ENCODE measurements at places on chromosomes 13 and 19.

GRCh38 chr13:111539791-111540446 is 219.5 kb downstream of the TEX29 start:
- no peak for DNase-seq

DNA sequence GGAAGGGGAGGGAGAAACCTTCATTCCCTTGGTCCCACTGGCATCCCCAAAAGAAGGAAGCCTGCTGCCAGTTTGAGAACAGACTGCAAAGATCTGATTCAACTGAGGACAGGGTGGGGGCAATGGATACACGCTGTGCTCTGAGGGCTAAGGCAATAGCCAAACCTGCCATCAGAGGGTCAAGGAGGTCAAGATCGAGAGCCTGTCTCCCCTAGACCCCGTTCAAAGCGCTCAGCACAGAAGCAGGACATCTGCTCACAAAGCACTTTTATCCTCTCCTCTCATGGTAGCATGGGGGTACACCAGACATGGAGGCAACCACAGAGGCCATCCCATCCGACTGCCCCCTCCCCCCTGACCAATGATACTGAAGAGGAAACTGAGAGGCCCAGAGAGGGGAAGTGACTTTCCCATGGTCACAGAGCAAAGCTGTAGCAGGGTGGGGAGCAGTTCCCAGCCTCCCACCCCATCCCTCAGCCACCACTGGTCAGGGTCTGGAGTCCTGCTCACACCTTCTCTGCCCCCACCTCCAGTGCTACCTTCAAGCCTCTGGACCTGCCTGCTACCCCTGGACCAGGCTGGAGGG is 11.1 kb downstream of the POU2F2 start:
- DNase-seq: no peak

GRCh38 chr13:45765464-45765863 is 63.3 kb downstream of the CBY2 start:
- no peak for DNase-seq

- DNase-seq: no peak
Observed at GRCh38 chr13:105925496-105925895, 610.0 kb downstream of the EFNB2 start.

DNA sequence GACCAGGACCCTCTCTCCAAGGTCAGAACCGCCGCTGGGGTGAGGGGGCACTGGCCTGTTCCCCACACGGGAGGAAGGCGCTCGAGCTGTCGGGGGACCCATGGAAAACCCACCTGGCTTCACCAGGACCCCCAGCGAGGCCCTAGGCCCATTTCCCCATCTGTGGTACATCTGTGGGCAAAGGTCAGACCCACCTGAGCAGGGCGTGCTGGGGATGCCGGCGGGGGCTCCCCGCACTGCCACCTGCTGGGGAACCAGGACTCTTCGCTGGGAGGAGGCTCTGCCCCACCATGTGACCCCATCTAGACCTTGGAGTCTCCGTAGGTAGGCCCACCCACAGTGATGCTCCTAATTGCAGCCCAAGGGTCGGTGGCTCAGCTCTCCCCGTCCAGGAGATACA is 511 bp downstream of the WDR88 start:
- DNase-seq: no peak

- DNase-seq: no peak
Observed at GRCh38 chr19:10295847-10296591, 6.3 kb downstream of the ICAM5 start.

GRCh38 chr13:32381539-32381938 is 46.4 kb downstream of the N4BP2L1 start:
- no peak for DNase-seq

GRCh38 chr13:78085434-78086225 is 167.0 kb upstream of the EDNRB start:
- DNase-seq: no peak

DNA sequence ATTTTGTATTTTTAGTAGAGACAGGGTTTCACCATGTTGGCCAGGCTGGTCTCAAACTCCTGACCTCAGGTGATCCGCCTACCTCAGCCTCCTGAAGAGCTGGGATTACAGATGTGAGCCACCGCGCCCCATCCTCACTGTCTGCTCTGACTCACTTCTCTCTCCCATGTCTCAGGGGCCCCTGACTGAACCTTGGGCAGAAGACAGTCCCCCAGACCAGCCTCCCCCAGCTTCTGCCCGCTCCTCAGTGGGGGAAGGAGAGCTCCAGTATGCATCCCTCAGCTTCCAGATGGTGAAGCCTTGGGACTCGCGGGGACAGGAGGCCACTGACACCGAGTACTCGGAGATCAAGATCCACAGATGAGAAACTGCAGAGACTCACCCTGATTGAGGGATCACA is 5.0 kb downstream of the SIGLEC9 start:
- DNase-seq: no peak

- DNase-seq: no peak
Observed at GRCh38 chr13:95822303-95822702, 145.4 kb downstream of the DNAJC3 start.

DNA sequence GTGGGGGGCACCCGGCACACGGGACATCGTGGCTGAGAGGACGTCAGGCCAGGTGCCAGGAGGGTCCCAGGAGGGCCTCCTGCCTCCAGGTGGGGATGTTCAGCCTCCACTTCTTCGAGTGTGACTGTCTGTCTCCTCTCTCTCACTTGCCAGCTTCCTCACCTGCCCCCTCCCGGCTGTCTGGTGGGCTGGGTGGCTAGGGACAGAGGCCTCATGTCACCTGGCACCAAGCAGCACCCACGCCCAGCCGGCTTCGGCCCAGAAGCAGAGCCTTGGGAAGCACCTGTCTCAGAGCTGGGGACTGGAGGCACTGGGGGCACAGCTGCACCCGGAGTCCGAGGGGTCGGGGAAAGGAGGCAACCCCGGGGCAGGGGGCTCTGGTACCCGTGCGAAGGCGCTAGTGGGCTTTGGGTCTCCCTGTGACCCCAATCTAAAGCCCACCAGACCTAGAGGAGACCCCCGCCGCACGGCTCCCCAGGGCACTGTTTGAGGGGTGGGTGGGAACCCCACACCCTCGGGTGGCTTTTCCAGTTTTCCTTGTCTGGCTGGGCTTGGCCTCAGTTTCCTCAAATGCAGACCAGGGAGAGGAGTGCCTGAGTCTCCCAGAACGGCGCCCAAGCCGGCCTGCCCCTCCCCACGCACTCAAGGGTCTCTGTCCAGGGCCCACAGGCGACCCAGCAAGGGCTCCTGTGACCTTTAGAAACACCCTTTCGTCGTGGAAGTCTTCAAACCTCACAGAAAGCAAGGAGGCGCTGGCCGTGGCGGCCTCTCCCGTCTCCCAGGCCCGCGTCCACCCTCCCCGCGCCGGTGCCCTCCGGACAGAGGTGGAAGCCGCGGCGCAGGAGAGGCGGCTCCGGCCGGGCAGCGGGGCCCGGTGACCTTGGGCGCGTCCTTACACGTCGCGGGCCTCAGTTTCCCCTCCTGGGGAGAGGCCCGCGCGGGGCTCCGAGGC is 664 bp upstream of the HCN2 start:
- DNase-seq: no peak

GRCh38 chr13:30734439-30734838 is 904 bp upstream of the ALOX5AP start:
- no peak for DNase-seq

DNA sequence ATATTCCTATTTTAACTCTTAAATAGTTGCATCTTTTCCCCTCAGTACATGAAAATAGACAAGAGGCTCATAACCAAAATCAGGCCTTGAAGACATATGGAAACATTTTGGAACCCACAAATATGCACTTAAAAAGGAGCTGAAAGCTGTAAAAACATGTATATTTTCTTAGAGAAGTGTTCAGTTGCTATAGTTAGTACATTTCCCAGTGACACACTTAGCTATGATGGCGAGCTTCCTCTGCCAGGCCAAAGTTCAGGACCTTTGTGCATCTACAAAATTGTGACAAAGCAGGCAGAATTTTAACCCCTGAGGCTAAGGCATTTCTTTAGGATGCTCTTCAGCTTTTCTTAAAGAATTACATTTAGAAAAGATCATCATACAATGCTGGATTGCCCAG is 54.5 kb downstream of the RCBTB2 start:
- DNase-seq: no peak

- DNase-seq: no peak
Observed at GRCh38 chr13:113879494-113880360, 15.9 kb upstream of the GAS6 start.

- no peak for DNase-seq
Observed at GRCh38 chr13:78060966-78061365, 142.3 kb upstream of the EDNRB start.

GRCh38 chr19:782185-782877 is 14.9 kb upstream of the PTBP1 start:
- DNase-seq: no peak

- DNase-seq: no peak
Observed at GRCh38 chr13:40682449-40683240, 16.2 kb upstream of the FOXO1 start.

DNA sequence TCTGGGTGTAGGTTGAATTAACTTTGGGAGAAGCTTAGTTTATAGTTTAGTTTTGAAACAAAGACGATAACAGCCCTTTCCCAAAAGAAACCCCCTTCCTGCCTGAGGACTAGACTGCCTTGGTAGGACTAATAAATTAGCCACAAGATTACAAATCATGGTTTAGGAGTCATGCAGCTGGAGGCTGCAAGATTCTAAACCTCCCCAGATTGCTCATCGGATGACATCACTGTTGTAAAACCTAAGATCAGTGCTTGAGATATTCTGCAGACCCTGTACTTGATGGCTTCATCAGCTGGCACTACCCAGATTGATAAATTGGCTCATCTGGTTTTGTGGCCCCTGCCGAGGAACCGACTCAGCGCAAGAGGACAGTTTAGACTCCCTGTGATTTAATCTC is 35.9 kb upstream of the MPHOSPH8 start:
- DNase-seq: no peak

DNA sequence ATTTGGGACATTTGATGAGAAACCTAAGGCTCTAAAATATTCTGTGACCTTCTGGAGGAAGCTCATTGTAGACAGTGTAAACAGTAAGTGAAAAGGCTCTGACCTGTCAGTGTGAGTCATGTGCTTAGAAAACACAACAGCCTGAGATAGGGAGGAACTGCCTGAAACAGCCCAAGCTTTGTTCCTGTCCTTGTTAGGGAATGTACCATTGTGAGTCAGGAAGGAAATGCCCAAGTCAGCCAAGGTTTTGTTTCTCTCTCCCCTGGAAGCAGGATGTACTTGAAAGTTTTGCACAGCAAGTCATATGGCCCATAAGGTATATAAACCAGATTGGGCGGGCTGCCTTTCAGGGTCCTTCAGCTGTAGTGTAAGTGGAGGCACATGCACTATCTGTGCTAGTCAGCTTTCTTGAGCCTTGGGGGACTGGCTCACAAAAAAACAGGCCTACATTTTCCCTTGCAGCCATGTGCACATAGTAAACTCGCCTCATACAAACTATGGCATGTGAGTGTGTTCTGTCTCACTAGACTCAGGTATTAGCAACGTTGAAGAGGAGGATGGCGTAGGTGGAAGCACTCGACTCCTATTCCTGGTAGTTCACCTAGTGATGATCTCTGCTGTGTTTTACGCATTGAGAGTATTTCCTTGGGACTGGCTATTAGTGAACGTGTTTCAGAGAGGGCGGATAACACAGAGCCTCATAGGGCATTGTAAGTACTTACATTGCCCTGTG is 141.2 kb upstream of the KLHL1 start:
- no peak for DNase-seq

DNA sequence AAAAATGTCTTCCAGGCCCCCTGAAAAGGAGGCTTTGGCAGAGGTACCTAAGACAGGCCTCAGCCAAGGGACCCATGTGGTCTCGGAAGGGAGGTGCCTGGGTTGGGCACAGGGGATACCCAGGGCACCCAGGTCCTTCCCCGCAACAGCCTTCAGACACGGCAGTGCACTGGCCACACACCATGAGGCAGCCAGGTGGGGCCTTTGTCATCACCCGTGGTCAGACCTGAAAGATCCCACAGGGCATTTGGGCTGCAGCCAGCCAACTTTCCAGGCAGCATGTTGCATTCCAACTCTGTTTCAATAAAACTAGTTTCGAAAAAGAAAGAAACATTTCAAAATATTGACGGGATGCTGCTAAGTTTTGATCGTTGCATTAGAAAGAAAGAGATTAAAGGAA is 4.7 kb upstream of the TUBGCP3 start:
- DNase-seq: no peak

DNA sequence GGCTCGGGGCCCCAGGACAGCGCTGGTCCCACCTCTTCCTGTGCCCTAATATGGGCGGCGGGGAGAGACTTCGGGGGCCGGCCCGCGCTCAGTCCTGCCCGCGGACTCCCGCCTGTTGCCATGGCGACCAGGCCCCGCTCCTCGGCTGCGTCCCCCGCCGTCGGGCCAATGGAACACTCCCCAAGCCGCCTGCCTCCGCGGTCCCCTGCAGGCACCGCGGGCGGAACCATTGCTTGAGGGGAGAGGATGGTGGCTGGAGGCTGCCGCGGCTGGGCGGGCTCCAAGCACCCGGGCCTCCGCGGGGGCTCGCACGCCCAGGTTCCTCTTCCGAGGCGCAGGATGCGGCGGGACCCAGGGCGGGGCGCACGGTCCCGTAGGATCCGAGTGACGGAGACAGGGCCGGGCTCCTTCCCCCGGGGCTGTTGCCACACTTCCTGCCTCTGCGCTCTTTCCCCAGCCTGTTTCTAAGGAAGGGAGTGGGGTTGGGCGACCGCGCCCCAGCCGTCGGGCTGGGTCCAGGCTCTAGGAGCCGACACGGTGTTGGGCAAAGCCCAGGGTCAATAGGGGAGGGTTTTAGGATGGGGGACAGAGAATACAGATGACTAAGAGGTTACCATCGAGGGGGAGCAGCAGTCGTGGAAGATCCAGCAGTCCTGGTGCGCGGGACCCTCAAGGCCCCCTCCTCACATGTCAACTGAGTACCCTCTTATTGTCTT is 1.2 kb upstream of the JUNB start:
- DNase-seq: no peak

GRCh38 chr13:110625771-110626321 is 10.5 kb downstream of the NAXD start:
- DNase-seq: no peak

All from cortex of kidney (tissue), 1 donor.